ENCODE measurements at places on chromosomes 2 and 18. TPM values are rescaled to one million over a fixed set of nuclear protein-coding genes. Genes with fewer than 3 reads are reported as not detected.

The PIEZO2 gene
- 33.2 TPM for total RNA-seq

The KLHL14 gene
- total RNA-seq = 2.2 TPM

DNA sequence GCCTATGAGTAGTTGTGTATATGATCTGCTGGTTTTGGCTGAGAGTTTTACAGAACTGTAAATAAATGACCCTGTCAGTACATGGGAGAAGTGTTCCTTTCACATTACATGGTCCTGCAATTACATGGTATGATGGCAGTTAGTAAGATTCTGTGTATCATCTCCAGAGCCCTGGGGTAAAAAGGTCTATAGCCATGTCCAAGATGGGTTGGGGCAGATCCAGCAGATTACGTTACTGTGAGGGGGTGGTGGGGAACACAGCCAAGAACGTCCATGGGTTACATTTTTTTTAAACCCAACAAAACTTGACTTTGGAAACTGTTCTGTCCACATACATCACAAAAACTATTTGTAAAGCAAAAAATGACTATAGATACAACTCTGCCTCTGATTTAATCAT is 64.2 kb upstream of the LMAN1 start:
- H3K4me1 ChIP-seq = peaks cover 20% of the 10 kb centered on the region
- no peak overlapping the region for H3K27ac ChIP-seq
- DNase-seq = no peak
- no peak overlapping the region for H3K4me3 ChIP-seq
- H3K27me3 ChIP-seq = no peaks in the 10 kb centered on the region

GRCh38 chr18:63676526-63677323 is 15.0 kb upstream of the SERPINB3 start:
- DNase-seq = no peak
- no peaks in the 10 kb centered on the region for H3K4me1 ChIP-seq
- no peak overlapping the region for H3K4me3 ChIP-seq
- H3K27ac ChIP-seq = no peak overlapping the region

GRCh38 chr2:228048838-228049490 is 132.5 kb downstream of the SPHKAP start:
- no peaks in the 10 kb centered on the region for H3K36me3 ChIP-seq
- no peak overlapping the region for H3K4me3 ChIP-seq
- H3K4me1 ChIP-seq = no peaks in the 10 kb centered on the region
- H3K27me3 ChIP-seq = no peaks in the 10 kb centered on the region

DNA sequence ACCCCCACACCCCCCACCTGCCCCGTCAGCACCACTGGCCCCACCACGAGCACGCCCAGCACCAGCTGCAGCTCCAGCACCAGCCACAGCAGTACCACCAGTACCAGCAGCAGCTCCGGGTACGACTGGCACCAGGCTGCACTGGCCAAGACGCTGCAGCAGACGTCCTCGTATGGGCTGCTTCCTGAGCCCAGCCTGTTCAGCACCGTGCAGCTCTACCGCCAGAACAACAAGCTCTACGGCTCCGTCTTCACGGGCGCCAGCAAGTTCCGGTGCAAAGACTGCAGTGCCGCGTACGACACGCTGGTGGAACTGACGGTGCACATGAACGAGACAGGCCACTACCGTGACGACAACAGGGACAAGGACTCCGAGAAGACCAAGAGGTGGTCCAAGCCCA is 75.3 kb downstream of the TSHZ1 start:
- H3K4me1 ChIP-seq = no peaks in the 10 kb centered on the region
- H3K27me3 ChIP-seq = no peaks in the 10 kb centered on the region
- H3K36me3 ChIP-seq = peaks cover 5% of the 10 kb centered on the region
- H3K4me3 ChIP-seq = no peak overlapping the region

- no peaks in the 10 kb centered on the region for H3K27me3 ChIP-seq
- no peak overlapping the region for H3K27ac ChIP-seq
- H3K4me1 ChIP-seq = no peaks in the 10 kb centered on the region
Measured at GRCh38 chr2:186498834-186499233, 12.8 kb downstream of the ZC3H15 start.

DNA sequence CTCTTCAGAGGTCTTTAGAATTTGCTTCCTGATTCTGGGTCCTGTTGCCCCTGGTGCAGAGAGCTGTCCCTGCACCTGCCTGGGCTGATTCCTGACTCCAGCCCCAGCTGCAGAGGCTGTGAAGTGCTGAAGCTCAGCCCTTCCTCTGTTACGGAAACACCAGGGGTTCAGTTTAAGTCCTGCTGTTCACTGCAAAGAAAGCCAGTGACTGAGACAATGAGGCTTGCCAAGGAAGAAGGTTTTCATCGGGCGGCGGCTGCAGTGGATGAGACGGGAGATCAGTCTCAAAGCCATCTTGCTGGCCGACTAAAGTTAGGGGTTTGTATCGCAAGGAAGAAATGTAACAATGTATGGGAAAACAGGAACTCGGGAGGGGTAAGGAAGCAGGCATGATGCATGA is 142.4 kb upstream of the ZNF236 start:
- no peak for DNase-seq
- H3K27ac ChIP-seq = no peak overlapping the region
- no peaks in the 10 kb centered on the region for H3K27me3 ChIP-seq
- H3K36me3 ChIP-seq = no peaks in the 10 kb centered on the region

DNA sequence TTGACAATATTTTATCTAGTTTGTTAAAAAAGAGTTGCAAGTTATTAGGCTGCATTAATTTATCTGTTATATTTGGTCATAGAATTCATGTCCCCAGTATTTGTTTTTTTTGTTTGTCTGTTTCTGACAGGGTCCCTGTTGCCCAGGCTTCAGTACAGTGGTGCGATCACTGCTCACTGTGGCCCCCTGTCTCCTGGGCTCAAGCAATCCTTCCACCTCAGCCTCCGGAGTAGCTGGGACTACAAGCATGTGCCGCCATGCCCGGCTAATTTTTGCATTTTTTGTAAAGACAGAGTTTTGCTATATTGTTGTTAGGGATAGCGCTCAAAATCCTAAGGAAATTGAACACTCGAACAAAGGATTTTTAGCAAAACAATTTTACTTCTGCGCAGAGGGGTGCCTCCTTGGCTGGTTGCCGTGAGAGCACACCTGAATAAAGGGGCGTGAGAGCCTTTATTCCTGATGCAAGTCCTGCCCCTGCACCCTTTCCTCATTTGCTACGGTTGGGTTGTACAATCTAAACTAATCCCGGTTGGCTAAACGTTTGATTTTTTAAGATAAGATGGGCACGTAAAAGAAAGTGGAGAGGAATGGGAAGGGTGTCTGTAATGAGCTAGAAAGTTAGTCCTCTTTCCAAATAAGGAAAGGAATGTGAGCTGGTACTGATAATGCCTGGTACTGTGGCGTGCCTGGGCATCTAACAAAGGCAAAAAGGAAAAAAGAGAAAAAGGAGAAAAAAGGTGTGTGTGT is 65.5 kb downstream of the COMMD1 start:
- H3K4me1 ChIP-seq = peaks cover 4% of the 10 kb centered on the region
- DNase-seq = no peak
- H3K36me3 ChIP-seq = no peaks in the 10 kb centered on the region
- no peaks in the 10 kb centered on the region for H3K27me3 ChIP-seq
- H3K27ac ChIP-seq = no peak overlapping the region

Data from lung (tissue), 17 donors.